ENCODE measurements at places on chromosomes 2 and 18.
A peak's percentile ranks its signal among the peaks of the same experiment; 100 is the strongest.

GRCh38 chr18:2570772-2571199 is 519 bp downstream of the METTL4 start:
- DNase-seq: peak; percentile 69

DNA sequence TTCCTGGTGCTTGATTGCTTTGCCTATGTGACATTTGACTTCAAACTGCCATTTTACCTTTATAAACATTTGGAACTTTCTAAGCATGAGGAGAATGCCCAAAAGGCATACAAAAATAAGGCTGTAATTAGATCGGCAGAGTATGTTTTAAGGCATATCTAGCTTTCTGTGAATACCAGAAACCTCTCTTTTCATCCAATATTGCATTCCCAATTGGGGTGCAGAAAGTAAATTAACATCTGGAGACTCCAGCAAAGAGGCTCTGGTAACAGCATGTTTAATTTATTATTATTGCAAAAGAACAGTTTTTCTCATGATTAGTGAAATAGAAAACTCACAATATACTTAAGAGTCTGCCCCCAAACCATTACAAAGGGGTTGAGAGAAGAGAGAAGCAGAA is 32.1 kb downstream of the FRZB start:
- no peak for DNase-seq

DNA sequence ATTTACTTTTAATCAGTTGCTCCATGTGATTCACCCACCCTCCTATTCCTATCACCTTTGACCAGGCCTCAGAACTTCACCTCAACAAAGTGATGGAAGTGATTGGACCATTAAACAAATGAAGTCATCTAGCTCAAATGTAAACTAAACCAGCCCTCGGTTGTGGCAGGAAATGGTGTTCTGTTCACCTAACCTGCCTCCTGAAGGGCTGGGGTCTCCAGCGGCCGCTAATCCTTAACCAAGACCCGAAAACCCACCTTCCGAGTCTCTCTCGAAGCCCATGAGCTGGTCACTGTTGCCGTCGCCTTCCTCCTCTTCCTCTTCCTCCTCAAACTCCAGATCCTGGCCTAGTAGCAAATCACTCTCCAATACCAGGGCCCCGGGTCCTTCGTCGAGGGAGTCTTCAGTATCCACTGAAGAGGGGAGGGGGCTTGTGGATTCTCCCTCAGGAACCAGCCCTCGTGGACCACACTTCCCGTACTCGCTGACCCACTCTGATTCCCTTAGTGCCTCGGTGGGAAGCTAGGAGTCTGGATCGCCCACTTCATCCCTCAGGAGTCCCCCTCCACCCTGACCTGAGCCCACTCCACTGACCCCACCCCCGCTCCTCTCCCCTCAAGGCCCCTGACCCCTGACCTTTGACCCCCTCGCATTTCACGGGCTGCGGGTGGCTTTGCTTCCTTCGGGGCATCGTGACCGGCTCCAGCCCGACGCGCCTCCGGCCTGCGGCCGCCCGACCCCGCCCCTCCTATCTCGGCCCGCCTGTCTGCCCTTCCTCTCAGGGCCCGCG is 503 bp downstream of the ZNF513 start:
- DNase-seq: no peak

DNA sequence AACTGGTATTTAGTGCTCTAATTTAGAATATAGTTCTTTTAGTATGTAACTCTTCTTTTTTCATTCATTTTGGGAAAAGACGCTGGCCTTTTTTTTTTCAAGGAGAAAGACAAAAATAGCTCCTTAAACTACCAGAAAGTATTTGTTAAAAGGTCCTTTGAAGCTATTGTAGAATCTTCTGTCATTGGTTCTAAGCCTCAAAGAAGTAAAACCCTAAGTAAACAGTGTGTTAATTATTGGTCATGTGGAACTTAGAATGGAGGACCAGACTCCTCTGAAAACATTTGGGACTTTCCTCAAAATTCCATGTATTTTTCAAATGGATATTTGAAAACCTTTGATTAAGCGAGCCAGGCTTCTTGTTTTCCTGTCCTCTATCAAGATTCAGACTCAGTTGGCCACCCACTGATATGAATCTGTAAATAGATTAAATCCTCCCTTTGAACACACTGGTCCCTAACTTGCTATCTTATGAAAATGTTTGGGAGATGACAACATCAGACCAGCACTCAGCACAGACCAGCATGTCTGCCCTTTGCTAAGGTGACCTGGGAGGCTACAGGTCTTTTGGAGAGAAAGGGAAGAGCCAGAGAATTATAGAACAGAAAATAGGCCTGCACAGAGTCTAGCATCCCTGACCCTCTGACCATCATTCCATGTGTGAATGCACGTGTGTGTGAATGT is 120.3 kb upstream of the GATA6 start:
- no peak for DNase-seq

DNA sequence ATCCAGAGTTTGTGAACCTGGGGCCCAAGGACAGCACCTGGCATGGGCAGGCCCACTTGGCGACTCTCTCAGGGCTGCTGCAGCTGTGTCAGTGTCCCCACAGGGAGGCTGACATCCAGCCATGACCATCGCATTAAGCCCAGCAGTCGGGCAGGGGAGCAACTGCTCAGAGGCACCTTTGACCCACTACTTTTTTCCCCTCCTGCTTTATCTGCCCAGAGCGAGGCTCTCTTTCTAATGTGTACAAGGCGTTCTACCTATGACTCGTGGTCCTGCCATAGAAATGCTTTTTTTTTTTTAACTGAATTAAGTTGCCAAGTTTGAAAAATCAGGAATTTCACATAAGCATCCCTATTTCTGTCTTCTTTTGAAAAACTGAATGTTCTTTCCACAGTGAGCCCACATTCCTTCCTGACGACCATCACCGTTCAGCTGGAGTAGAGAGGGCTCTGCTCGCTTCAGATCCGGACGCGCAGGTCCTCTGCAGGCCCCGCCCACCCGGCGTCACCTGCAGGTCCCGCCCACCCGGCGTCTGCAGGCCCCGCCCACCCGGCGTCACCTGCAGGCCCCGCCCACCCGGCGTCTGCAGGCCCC is 403 bp upstream of the CLUL1 start:
- DNase-seq: no peak

DNA sequence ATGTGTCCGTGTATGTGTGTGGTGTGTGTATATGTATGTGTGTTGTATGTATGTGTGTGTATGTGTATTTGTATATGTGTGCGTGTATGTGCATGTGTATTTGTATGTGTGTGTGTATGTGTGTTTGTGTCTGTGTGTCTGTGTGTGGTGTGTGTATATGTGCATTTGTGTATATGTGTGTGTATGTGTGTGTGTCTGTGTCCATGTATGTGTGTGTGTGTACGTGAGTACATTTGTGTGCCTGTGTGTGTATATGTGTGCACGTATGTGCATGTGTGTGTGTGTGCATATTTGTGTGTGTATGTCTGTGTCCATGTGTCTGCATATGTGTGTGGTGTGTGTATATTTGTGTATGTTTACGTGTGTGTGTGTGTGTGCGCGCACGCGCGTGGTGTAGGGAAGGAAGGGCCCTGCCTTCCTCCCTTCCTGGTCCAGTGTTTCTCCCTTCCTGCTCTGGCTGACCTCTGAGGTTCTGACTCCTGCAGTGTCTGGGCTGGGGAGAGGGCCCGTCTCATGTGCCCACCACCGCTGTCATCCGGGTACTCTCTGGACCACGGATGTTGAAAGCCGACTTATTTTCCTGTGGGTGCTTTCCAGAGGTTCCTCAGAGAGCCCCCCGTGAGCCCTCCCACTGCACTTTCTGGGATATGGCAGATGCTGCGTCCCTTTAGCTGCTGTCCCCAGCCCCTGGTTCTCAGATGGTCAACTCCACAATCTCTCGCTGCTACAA is 209.5 kb downstream of the DYSF start:
- DNase-seq: no peak

- DNase-seq: no peak
Measured at GRCh38 chr2:185817991-185818390, 79.4 kb downstream of the FSIP2 start.

- DNase-seq: no peak
Measured at GRCh38 chr2:150688016-150688415, 200.5 kb upstream of the RND3 start.

GRCh38 chr18:77087393-77088141 is 45.0 kb downstream of the MBP start:
- no peak for DNase-seq

DNA sequence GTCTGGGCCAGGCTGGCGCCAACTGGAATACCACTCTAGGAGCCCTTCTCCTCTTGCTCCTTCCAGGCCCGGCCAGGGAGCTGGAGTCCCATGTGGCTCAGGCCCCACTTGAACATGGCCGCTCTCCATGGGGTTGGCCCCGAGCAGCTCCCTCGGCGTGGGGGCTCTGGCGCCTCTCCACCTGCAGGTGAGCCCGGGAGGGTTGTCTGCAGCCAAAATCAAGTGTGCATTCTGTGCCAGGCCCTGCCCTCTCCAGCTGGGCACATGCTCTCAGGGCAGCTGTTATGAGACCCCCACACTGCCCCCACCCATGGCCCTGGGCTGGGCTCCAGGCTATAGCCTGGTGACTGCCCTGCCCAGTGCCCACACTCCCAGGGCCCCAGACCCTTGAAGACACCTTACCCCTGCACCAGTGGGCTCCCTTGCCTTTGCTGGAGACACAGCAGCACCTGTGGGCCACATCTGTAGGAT is 45.8 kb upstream of the HS6ST1 start:
- no peak for DNase-seq

DNA sequence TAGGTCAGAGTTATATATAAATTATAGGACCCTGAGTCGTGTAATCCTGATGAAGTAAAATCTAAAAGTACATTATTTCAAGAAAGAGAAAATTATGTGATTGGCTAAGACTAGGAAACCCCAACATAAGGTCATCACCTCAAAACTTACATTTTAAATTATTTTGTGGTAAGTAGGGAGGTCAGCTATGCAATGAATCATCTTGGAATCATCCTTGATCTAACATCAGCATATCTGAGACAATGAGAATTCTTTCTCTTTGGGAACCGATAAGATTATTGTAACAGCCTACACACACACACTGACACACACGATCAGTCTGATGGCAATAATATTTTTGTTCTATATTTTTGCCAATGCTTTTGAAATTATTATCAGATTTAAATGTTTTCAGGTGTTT is 904.8 kb upstream of the CHAC2 start:
- DNase-seq: no peak

GRCh38 chr2:173298536-173299097 is 56.1 kb upstream of the CDCA7 start:
- DNase-seq: no peak

GRCh38 chr2:14516844-14517243 is 115.7 kb upstream of the LRATD1 start:
- DNase-seq: no peak

GRCh38 chr2:199147216-199147615 is 310.5 kb downstream of the SATB2 start:
- no peak for DNase-seq

DNA sequence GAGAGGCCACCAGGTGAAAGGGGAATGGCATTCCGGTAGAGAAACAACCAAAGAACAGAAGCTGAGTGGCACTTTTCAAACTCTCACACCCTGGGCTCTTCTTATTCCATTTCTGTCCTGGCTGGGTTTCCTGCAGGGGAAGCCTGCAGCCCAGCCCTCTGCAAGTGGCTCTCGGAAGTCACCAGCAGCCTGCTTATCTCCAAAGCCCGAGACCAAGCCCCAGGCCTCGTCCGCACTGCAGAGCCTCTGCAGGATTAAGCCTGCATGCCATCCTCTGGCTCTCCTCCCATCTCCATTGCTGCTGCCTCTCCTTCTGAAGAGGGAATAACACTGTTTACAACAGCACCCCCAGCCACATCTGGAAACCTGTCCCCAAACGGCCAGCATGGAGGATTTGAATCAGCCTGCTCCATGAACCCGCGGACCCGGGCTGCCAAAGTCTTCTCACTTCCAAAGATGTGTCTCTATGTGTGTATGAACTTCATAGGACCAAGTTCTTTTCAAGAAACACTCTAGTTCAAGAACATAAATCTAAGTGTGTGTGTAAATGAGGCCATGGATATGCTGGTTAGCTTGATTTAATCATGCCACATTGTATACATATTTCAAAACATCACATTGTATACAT is 54.2 kb downstream of the DIPK1C start:
- DNase-seq: no peak

DNA sequence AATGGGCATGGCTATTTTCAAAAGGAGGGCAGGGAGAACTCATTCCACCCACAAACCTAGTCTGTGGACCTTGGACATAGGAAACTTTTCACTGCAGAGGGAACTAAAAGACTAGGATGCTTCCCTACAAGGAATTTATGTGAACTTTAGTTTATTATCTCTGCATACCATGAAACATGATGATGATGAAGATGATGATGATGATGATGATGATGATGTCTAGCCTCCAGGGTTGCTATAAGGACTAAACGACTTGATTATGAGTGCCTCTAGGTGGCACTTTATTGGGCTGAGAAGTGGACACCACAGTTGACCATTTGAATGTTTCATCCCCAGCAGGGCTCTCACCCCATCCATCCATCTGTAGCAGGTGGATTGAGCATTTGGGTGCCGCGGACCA is 260.0 kb upstream of the TCF4 start:
- DNase-seq: no peak

DNA sequence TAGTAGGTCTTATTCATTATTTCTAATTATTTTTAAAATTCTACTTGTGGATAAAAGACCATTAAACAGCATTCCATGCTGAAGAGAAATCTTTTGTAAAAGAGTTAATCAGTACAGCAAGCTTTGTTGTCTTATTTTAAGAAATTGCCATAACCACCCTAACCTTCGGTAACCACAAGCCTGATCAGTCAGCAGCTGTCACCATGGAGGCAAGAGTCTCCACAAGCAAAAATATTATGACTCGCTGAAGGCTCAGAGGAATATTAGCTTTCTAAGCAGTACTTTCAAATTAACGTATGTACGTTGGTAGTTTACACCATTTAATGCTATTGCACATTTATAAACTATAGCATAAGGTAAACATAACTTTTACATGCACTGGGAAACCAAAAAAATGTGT is 650.5 kb upstream of the LINC00305 start:
- DNase-seq: no peak

- DNase-seq: no peak
Measured at GRCh38 chr2:160371251-160372009, 122.2 kb downstream of the RBMS1 start.

GRCh38 chr2:227703280-227703732 is 14.5 kb downstream of the SLC19A3 start:
- DNase-seq: no peak
